GM13977 (cell line): ENCODE measurements at places on chromosomes 16 and 17.

DNA sequence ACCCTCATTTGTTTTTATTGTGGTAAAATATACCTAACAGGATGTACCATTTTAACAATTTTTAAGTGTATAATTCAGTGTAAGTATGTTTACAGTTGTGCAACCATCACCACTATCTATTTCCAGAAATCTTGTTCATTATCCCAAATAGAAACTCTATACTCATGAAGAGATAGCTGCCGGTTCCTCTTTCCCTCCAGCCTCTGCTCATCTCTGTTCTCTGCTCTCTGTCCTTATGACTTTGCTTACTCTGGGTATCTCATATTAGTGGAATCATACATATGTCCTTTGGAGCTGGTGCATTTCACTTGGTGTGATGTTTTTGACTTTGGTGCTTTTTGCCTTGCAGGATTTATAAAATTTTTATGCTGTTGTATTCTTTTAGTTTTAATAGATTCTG is 19.4 kb downstream of the CYLD start:
- DNase-seq, result no peak

GRCh38 chr17:75338335-75338734 is 49.1 kb upstream of the SLC25A19 start:
- DNase-seq, result no peak

DNA sequence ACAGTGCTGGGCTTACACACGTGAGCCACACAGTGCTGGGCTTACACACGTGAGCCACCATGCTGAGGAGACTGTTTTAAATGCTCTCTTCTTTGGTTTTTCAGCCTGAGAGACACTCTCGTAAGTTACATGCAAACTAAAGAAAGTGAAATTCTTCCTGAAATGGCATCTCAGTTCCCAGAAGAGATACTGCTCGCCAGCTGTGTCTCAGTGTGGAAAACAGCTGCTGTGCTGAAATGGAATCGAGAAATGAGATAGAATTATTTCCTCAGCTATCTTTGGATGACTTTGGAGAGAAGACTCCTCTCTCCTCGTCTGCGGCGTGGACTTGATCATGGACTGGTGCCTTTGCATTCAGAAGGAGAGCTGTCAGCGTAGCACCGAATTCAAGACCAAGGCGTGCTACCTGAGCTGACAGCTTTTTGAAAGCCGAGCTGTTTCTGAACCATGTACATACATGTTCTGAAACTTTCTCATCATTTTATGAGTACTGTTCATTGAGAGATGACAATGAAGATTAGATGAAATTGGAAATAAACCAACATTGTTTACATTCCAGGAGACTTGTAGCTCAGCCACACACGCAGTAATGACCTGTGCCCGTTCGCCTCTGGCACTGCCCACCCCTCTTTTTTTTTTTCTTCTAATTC is 21.6 kb upstream of the ENDOV start:
- no peak for DNase-seq

DNA sequence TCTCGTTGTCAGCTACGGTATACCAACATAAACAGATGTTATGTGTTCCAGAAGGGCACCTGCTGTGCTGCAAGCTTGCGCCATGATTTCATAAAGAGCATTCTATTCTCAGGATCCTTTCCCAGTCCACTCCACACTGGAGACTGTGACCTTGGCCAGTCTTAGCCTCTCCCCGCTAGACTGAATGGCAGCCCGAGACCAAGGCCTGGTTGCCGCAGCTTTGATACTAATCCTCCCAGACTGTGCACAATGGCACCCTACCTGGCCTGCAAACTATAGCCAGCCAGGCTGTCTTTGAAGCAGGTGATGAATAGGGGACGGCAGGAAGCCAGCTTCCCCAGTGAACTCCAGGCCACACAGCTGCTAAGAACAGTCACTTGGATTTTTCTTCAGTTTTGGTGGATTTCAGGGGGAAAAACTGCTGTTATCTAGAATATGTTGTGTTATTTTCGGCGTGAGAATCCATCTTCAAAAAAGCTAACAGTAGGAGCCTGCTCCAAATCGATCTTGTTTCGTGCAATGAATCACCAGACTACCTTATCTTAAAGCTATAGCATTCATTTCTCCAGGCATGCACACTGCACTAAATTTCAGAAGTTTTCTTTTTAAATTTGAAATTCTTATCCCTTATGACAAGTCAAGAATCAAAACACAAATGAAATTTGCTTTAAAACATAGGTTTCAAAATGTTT is 289.0 kb downstream of the CEP112 start:
- DNase-seq, result no peak

GRCh38 chr17:39922006-39922405 is 3.6 kb upstream of the GSDMB start:
- no peak for DNase-seq

DNA sequence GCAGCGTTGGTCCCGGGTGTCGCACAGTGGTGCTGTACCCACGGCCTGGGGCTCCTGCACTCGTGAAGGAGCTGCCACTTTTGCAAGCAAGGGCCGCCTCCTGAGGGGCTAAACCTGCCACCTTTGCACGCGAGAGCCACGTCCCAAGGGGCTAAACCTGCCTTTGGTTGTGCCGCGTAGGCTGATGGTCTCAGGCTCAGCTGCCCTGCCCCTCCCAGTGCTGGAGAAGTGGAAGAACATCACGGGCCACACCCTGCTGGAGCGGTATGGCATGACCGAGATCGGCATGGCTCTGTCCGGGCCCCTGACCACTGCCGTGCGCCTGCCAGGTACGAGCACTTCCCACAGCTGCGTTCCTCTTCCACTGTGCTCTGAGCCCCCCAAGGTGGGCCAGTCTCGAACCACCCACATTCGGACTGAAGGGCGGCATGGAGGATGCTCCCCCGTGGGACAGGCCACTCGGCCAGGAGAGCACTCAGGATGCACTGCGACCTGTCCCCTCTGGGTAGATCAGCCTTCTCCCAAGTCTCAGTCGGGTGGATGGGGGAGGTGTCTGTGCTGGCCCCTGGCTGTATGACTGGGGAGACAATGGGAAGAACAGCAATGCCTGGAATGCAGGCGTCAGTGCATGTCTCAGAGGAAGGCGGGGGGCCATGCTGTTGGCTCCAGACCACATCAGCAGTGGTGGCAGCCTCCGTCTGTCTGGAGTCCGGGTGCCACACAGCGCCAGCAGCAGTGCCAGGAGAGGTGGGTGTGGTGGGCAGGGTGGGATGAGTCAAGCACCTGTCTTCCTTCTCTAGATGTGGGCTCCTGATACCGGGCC is 20.7 kb downstream of the ACSF3 start:
- no peak for DNase-seq

DNA sequence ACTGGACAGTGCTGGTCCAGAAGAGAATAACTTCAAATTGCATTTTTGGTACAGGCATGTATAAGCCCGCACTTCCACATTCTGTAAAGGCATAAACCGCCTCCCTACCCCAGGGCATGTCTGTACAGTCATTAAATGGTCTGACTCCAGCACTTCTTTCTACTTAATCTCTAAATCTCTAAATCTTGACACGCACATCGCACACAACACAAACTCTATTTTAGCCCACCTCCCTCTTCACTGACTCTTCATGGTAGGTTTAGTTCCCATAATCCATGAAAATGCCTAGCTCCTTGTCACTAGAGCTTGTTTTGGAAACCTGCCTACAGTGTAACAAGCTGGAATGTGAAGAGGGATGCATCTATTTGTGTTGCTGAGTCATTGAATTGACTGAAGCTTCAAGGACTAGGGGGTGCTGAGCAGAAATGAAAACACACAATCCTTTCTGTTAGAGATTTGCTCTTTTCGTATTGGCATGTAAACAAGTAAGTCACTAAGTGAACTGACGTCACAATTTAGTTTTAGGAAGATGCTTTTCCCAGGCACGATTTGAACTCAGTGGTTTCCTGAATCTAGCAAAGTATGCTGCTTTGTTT is 1.6 kb upstream of the DUSP14 start:
- peak; percentile 41 for DNase-seq

GRCh38 chr17:56909742-56910508 is 3.9 kb downstream of the TRIM25 start:
- DNase-seq, result no peak
